Nephron progenitor cell (in vitro differentiated cells): ENCODE measurements at places on chromosomes 4 and X.
A peak's percentile ranks its signal among the peaks of the same experiment; 100 is the strongest.

DNA sequence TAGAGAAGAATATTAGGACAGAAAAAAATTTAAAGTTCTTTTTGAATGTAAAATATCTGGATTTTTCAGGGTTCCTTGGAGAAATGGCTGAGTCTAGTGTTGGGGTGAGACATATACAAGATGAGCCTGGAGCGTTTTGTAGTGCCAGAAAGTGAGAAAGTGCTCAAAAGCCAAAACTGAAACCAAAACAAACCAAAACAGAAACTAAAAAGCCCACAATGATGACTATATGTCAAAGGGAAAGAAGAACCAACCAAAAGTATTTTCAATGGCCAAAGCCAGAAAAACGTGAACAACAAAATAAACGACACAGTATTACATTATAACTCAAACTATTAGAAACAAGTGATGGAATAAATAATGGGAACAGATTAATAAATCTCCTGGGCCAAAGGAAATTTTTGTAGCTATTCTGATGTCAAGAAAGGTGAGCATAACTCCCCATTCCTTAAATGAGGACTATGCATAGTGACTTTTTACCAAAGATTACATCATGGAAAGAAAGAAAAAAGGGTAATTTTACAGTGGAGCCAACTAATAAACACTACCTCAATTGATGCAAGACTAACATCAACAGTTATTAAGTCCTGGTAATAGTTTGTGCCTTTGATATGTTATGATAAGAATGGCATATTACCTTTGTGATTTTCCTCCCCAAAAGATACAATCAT, 1137.6 kb downstream of the C4orf33 start:
- DNase-seq: no peak

DNA sequence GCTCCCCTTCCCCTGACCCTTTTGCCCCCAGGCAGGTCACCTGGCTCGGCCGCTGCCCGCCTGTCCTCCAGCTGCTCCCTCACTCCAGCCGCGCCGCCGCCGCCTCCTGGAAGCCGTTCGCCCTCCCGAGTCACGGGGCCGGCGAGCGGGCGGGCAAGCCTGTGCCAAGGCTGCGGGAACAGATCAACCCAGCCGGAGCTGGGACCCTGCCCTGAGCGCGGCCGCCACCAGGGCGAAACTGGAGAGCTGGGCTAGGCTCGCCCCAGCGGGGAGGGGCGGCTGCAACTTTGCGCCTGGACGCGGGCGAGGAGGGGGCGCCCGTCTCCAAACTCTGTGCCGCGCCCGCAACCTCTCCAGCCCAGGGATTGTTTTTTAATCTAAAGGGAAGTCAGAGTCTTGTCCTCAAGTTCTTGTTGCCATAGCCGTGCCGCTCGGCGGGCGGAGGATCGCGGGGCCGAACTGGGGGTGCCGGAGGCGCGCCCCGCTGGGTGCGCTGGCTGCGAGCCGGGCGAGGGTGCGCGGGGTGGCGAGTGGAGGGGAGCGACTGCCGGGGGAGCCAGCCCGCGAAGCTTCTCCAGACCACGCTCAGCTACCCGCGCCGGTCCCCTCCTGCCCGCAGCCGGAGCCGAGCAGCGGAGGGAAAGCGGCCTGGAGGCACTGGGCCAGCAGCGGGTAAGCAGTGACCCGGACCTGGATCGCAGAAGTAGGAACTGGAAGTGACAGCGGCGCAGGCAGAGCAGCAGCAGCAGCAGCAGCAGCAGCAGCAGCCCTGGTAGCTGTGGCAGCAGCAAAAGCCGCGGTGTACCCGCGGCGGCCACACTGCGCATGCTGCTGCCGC, 13.4 kb downstream of the ARHGEF6 start:
- peak; percentile 63 for DNase-seq

GRCh38 chr4:80144676-80145470, 52.4 kb upstream of the PRDM8 start:
- DNase-seq: no peak

- no peak for DNase-seq
These were observed 102.5 kb downstream of the LARP7 start for GRCh38 chr4:112739442-112739841.

DNA sequence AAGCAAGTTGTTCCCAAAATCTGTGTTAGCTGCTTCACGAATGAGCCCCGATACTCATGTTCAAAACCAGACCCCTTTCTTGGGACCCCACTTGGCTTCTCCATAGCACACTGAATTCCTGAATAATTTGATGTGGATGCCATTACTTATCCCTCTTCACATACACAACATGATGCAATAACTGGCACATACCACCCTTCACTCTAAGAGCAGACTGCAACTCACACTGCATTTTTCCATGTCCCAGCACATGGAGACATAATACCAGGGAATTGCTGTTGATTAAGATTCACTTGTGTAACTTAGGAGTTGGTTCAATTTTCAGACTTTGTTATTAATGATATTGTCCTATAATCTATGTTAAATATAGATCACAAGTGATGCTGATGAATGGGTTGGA, 213.4 kb downstream of the MAML3 start:
- DNase-seq: no peak

GRCh38 chrX:15116900-15117299, 153.0 kb downstream of the ASB9 start:
- DNase-seq: no peak

- no peak for DNase-seq
These were observed 54.6 kb upstream of the UNC5C start for GRCh38 chr4:95603393-95603792.

GRCh38 chrX:97021680-97022079, 138.0 kb downstream of the RPA4 start:
- no peak for DNase-seq

DNA sequence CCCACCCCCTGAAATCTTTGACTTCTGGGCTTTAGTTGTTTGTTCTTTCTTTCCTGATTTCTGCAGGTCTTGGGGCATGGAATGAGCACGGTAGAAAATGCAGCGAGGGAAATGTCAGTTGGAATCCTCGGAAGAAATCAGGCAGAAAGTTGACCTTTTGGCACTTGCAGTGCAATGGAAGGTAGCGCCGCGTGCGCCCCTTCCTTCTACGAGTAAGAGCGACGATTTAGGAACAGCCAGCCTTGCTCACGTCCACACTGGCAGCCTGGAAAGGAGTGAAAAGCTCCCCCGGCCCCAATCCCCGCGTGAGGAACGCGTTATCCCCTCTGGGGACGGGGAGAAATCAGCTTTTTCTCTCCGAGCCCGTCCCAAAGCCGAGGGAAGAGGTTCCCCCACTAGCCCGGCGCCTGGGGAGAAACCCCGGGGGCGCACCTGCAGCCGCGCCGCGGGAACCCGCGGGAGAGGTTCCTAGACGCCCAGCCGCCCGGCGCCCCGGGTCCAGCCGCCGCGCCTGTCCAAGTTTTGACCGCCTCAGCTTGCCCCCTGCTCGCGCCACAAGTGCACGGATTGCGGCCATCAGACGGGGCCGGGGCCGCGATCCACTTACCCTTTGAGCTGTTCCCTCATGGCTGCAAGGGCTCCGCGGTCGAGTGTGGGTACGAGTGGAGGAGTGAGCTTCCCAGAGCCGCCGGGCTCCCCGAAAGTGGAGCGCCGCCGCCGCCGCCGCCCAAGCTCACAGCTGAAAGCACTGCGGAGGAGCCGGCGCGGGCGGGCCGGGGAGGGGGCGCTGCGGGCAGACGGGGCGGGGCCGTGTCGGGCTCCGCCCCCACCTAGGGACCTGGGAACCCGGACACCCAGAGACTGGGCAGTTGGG, 194.6 kb upstream of the FTHL17 start:
- peak; percentile 68 for DNase-seq

DNA sequence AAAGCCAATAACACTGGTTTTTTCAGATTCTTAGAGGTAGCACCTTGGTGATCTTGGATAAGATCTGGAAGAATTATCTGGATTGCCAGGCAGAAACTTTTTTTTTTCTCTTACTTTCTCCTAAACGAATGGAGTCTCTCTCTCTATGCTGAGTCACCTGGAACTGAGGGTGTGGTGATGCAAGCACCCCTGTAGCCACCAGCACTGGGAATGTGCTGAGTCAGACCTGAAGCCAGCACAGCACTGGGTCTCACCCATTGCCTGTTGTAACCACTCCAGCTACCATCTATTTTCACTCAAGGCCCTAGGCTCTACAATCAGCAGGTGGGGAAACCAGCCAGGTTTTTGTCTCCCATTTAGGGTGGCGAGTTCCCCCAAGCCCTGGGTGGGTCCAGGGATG, 923.8 kb downstream of the RAPGEF2 start:
- no peak for DNase-seq

DNA sequence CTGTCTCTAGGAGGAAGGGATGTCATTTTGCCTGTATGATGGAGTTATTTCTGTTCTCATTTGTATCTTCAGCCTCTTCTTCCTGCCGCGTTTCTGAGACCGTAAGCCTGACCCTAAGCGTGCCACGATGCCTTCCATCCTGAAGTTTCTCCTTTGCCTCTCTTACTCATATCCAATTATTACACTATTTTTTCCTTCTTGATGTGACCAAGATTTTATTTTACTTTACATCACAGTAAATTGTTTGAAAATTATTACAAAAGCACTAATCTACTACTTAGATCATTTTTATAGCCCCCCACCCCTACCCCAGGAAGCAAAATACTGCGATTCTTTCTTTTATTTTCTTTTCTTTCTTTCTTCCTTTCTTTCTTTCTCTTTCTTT, 95.0 kb downstream of the RAPGEF2 start:
- DNase-seq: no peak

DNA sequence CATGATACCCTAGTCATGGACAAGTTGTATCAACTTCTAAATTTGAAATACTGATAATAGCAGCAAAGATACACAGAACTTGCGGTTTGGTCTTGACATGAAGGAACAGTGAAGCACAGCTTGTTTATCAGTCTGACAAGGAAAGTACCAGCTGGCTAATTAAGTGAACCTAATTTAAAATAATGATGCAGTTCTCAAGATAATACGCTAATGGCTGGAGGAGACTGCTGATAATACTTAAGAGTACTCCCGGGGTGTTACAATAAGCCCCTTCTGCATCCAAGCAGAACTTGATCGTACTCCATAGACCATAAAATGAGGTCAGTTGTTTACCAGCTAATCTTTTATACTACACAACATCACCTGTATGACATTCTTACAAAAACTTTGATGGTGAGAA, 697.5 kb downstream of the FSTL5 start:
- DNase-seq: no peak

- DNase-seq: no peak
These were observed 73.3 kb downstream of the RGS12 start for GRCh38 chr4:3365871-3366842.

DNA sequence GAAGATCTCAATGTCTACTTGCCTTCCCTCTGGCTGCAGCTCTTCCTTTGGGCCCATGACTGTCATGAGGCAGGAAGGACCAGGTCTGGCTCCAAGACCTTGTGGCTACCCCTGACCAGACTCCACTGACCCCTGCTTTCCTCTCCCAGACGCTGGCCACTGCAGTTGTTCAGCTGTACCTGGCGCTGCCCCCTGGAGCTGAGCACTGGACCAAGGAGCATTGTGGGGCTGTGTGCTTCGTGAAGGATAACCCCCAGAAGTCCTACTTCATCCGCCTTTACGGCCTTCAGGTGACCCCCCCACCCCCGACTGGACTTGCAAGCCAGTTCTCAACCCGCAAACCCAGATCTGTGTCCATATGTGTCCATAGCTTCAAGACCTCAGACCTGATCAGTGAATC, 535 bp downstream of the WAS start:
- no peak for DNase-seq

- DNase-seq: no peak
These were observed 14.4 kb downstream of the MGARP start for GRCh38 chr4:139265654-139266053.

GRCh38 chr4:161555689-161556660, 607.8 kb downstream of the FSTL5 start:
- DNase-seq: no peak

DNA sequence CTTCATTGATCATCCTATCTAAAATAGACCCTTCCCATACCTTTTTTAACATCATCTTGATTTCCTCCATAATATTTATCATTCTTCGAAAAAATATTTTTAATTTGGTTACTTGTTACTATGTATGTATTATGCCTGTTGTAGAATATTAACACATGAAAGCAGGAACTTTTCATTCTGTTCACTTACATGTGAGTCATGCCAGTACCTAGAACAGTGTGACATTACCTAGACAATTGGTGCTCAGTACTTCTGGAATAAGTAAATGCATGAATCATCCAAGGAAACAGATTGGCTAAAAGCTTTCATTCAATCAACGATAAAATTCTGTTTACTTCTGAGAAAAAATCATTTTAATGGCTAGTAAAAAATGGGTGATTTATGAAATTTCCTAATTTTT, 76.4 kb downstream of the CXXC4 start:
- DNase-seq: no peak

GRCh38 chr4:163217505-163217904, 50.8 kb upstream of the NAF1 start:
- no peak for DNase-seq

DNA sequence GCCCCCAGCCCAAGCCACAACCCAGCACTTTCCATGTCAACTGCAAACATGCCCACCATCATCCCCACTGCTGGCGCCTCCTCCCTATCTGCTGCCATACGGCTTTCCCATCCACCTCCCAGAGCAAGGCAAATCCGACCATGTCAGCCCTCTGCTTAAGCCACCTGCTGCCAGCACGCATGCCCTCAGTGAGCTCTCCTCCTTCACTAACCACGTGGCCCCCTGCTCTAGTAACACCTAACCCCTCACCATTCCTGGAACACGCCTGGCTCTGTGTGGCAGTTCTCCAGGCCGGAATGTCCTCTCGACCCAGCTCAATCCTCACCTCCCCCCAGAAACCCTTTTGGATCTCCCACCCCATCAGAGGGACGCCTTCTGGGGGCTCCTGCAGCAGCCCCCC, 17.4 kb downstream of the BCAP31 start:
- DNase-seq: no peak

DNA sequence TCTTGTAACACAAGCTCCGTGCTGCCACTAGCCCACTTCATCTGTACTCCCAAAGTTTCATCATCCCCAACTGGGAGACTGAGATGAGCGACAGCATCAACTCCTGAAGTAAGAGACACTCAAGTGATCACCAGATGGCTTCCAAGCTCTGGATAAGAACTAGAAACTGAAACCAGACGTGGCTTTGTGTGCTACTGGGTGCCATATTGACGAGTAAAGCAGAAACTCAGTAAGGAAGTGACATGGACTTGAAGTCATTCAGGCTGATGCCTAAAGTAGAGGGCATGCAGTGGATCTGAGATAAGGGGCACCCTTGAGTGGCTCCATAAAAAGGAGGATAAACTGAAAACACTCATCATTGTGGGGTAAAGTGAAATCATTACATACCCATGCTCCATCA, 72.4 kb downstream of the PCYT1B start:
- no peak for DNase-seq

GRCh38 chr4:77065382-77065781, 10.4 kb downstream of the CCNI start:
- no peak for DNase-seq

DNA sequence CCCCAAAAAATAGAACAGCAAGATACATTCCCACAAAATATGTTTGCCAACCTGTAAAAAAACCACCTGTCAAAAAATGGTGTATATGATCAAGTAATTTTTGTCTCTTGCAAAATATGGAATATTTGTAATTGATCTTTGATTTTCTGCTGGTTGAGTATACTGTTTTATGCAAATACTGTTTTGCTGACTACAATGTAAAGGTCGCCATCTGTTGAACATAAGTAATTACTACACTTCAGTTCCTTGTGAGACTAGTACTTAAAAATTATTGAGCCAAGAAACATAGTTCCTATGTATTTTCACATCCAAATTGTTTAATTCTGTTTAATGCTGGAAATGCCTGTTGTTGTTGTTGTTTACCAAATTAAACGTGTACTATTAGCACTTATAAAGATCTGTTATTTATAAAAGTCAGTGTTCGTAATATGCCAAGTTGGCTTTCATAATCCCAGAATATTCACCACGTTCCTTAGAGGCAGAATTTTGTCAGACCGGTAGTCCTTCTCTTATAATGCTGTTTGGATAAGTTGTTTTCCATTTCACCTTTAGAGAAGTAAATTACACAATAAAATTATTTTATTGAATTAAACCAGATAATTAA, 144.2 kb downstream of the PDLIM5 start:
- no peak for DNase-seq
